ENCODE measurements at places on chromosomes 7 and 10. TPM values are rescaled to one million over a fixed set of nuclear protein-coding genes. Genes with fewer than 3 reads are reported as not detected.
A peak's percentile ranks its signal among the peaks of the same experiment; 100 is the strongest.

DNA sequence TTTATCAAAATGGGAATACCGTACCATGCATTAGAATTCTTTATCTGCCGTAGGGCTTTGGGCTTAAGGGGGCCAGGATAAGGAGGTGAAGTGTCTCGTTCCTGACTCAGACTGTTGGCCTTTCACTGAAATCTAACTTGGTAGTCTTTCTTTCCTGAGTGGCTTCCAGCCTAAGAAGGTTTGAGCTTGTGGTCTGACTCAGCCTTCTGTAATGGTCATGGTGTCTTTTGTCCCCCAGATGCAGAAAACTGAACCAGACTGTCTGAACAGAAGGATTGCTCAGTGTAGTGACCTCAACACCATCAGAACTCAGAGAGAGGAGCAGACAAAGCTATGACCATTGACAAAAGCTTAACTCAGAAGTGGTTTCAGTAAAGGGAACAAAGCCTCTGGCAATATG is 39.5 kb downstream of the WNT2 start:
- no peak for DNase-seq

- peak; percentile 75 for DNase-seq
Measured at GRCh38 chr10:2927958-2928840, 139.1 kb upstream of the PFKP start.

TMEM270 gene
- not detected for total RNA-seq

DNA sequence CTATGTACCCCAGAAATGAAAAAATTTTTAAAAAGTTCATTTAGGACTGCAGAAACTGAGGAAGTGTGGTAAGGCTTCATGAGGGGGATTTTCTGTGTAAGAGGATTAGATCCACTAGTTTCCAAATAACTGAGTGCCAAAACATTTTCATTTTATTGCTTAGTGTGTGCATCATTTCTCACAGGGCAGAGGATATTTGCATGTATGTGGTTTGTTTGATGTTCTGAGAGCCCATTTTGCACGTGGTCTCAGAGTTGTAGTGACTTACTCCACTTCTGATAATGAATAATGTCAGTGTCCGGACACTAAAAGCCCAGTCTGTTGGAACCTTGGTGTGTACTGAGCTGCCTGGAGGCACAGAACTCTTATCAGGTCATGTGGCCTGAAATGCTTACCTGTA is 299.9 kb downstream of the AUTS2 start:
- no peak for DNase-seq

- DNase-seq, result no peak
Measured at GRCh38 chr7:116929021-116929420, 24.3 kb upstream of the ST7 start.

- DNase-seq, result no peak
Measured at GRCh38 chr7:94972296-94972695, 64.9 kb downstream of the PPP1R9A start.

GRCh38 chr10:116487522-116488430 is 58.0 kb upstream of the PNLIP start:
- no peak for DNase-seq

MYO3A gene
- not detected for total RNA-seq

- DNase-seq, result no peak
Measured at GRCh38 chr10:78985973-78986818, 82.6 kb upstream of the ZMIZ1 start.

OPALIN gene
- total RNA-seq, result not detected

AKR1C3 gene
- 9.8 TPM for total RNA-seq

DNA sequence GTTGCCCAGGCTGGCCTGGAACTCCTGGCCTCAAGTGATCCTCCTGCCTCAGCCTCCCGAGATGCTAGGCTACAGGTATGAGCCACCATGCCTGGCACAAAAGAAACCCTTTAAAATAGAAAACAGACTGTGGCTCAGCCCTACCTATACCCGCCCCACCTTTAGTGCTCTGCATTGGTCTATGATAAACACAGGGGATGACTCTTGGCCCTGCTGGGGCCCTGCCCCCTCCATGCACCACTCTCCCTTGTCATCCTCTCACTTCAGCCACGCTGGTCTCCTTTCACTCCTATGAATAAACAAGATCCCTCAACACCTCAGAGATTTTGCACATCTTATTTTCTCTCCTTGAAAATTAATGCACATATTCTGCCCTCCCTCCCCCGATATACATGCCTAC is 251.4 kb upstream of the KLF14 start:
- DNase-seq, result no peak

DNA sequence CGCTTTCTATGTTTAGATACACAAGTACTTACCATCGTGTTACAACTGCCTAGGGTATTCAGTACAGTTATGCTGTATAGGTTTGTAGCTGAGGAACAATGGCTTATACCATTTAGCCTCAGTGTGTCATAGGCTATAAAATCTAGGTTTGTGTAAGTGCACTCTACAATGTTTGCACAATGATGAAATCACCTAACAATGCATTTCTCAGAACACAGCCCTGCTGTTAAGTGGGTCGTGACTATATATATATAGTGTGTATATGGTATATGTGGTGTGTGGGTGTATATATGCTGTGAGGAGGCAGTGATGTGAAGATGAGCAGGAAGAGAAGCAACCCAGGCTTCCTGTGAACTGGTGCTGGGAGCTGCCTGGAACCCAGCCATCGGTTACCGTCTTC is 65.6 kb upstream of the MKI67 start:
- DNase-seq, result no peak

DNA sequence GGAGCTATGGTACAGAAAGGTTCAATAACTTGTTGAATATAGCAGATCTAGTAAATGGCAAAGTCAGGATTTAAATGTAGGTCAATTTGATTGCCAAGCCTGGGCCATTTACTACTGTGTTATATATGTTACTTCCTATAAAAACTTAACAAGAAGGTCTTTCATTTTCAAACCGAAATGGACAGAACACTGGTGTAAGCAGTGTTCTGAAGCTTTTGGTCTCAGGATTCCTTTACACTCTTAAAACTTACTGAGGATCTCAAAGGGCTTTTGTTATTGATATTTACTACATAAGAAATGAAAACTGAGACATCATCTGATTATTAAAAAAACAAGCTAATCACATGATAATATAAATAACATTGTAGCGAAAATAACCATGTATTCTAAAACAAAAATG is 114.7 kb downstream of the PTEN start:
- no peak for DNase-seq

- peak; percentile 57 for DNase-seq
Measured at GRCh38 chr10:77890097-77890496, 36.5 kb downstream of the DLG5 start.

NEURL1 gene
- 0.20 TPM for total RNA-seq

GRCh38 chr10:16788778-16789177 is 28.4 kb downstream of the RSU1 start:
- DNase-seq, result no peak

- DNase-seq, result no peak
Measured at GRCh38 chr10:96473866-96474265, 39.9 kb downstream of the TLL2 start.

CPXM2 gene
- total RNA-seq, result not detected

DNA sequence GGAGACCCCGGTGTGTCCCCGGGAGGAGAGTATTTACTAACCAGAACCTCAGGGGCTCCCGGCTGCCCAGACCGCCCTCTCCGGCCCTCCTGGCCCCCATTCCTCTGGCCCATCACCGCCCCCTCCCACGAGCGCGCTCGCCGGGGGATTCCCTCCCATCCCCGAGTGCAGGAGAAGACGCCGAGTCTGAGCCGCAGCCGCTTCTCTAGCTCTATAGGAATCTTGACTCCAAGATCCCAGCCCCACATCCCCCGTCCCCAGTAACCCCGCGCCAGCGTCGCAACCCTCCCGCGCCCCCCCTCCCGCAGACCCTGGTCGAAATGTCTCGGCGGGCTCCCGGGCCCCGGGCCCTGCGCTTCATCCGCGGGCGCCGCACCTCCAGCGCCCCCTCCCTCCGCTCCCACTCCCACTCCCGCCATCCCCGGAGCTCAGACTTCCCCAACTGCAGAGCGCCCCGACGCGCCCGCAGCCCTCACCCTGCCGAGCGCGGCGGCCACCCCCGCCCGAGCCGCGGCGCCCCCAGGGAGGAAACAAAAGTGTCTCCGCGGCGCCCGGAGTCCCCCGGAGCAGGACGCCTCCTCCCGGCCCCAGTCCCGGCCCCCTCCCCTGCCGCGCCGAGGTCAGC is 541 bp downstream of the ELMO1 start:
- DNase-seq, result no peak

DNA sequence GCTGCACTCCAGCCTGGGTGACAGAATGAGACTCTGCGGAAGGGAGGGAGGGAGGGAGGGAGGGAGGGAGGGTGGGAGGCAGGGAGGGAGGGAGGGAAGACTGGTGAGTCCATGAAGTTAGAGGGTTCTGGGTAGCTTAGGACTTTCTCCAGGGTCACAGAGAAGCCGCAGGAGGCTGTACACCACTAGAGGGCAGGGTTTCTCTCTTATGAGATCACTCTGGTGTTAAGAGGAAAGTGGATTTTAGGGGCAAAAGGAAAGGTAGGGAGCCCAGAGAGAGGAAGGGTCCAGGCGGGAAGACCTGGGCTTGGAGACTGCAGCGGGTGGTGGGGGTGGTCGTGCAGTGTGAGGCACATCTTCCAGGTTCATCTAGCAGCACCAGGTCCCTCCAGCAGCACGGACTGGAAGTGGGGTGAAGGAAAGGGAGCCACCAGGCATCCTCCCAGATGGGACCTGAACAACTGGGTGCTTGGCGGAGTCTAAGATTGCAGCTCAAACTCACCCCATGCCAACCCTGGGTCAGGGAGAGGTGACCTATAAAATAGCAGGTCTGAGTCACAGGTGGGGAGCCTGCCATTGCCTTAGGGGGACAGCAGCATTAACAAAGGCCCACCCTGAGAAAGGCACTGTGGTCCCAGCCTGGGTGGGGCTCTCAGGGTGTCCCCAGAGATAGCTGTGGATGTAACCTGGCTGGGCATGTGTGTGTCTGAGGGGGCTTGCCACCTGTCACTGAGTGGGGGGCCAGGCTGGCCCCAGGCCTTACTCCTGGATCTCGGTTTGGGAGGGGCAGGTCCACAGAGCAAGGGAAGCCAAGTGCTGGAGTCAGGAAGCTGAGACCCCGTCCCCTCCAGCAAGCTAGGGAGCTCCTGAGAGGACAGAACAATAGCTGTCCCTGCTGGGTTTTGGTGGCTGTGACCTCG is 48.5 kb upstream of the SLC29A3 start:
- DNase-seq, result peak; percentile 84

DNA sequence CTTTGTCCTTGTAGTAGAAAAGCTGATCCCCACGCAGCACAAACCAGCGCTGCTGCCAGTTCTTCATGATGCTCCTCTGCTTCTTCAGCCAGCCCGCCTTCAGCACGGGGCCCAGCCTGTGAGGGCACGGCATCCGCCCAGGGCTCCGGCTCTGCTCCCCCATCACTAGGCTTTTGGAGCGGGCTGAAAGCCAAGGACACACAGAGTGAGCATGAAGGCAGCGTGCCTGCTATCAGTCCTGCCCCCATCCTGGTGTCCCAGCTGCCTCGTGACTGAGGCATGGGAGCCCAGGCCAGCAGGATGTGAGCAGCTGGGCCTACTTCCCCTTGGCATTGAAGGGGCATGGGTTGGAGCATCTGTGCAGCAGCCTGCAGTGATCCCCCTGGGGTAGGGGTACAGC is 21.9 kb downstream of the ARHGAP22 start:
- no peak for DNase-seq

DNA sequence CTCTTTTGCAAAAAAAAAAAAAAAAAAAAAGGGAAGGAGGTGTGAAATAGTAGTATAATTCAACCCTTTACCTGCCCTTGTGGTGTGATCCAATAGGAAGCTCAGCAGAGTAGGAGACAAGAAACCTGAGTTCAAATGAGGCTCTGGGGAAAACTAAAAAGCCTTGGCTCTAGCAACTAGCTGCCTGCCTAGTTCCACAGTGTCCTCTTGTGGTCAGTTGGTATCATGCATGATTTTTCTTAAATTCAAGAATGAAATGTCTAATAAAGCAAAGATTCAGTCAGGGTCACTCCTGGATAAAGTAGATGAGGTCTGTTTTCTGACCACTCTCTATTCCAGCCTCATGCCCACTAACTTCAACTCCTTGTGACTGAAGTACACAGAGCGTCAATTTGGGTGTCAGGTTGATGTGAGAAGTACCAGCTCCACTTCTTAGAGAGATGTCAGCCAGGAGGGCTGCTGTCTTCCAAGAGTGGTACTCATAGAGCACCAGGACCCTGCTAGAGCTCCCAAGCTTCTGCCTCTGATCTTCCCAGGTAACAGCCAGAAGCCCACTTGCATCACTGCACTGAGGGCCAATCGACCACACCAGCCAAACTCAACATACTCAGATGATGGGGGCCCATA is 10.5 kb downstream of the LSM5 start:
- peak; percentile 56 for DNase-seq

DNA sequence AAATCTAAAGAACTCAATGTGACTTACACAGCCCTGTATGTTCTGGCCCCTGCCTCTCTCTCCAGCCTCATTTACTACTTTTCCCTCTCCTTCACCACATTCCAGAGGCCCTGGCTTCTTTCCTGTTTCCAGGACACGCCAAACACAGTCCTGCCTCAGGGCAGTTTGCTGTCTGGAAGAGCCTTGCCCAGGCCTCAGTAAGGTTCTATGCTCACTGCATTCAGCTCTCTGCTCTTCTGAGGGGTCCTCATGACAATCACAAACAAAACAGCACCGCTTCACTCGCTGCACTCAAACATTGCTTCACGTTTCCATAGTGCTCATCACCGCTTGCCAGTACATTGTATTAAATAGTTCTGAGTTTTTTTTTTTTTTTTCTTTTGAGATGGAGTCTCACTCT is 35.1 kb upstream of the GARS1 start:
- DNase-seq, result no peak

GRCh38 chr10:102240467-102241031 is 763 bp downstream of the PITX3 start:
- no peak for DNase-seq

RNF32 gene
- 3.9 TPM for total RNA-seq
